Activated CD4-positive, alpha-beta T cell treated with anti-CD3 and anti-CD28 coated beads, Interleukin-2, amount 10 ng/mL, durations not matched to agents 7 days and 5 days (primary cell): ENCODE measurements at places on chromosomes 1 and 21. TPM values are rescaled to one million over a fixed set of nuclear protein-coding genes. Genes with fewer than 3 reads are reported as not detected.

FLVCR1 gene
- total RNA-seq: 16.7 TPM

NID1 gene
- total RNA-seq: 0.08 TPM

MLLT11 gene
- total RNA-seq: 3.6 TPM

IL19 gene
- total RNA-seq: not detected

LDLRAD1 gene
- total RNA-seq: not detected

MSH4 gene
- total RNA-seq: 0.46 TPM

PLD5 gene
- total RNA-seq: not detected

OR2L13 gene
- total RNA-seq: not detected

DSCAM gene
- not detected for total RNA-seq

TINAGL1 gene
- not detected for total RNA-seq

CFAP45 gene
- total RNA-seq: 0.25 TPM

C1orf141 gene
- not detected for total RNA-seq

GRCh38 chr1:9349331-9349851 is 56.7 kb downstream of the SPSB1 start:
- DNase-seq: no peak
- no peak overlapping the region for H3K4me3 ChIP-seq
- no peaks in the 10 kb centered on the region for H3K27me3 ChIP-seq
- H3K27ac ChIP-seq: no peak overlapping the region
- H3K4me1 ChIP-seq: no peaks in the 10 kb centered on the region

DNA sequence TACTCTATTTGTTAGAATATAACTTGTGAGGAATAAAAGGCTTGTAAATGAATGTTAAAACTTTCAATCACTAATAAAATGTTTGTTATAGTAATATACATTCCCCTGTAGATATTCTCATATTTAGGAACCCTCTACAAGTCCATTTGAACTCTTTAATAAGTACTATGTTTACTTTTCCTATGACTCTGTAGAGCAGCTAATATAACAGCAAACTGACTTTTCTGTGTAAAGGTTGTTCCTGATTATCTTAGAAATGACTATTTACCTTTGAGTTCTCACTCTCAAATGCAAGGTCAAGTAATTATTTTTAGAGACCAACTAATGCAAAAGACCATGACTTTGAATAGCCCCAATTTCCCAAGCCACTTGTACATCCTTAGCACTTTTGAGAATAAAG is 130.3 kb downstream of the C1orf21 start:
- no peak for DNase-seq
- no peak overlapping the region for H3K27ac ChIP-seq
- no peak overlapping the region for H3K4me3 ChIP-seq
- no peaks in the 10 kb centered on the region for H3K4me1 ChIP-seq

- peaks cover 4% of the 10 kb centered on the region for H3K4me1 ChIP-seq
- DNase-seq: no peak
- H3K27ac ChIP-seq: no peak overlapping the region
- H3K36me3 ChIP-seq: no peaks in the 10 kb centered on the region
- H3K27me3 ChIP-seq: no peaks in the 10 kb centered on the region
Measured at GRCh38 chr1:9161963-9162362, 33.1 kb upstream of the GPR157 start.

- H3K36me3 ChIP-seq: no peaks in the 10 kb centered on the region
- peaks cover 11% of the 10 kb centered on the region for H3K4me1 ChIP-seq
- H3K27ac ChIP-seq: peak overlapping the region; percentile 3
- no peak for DNase-seq
Measured at GRCh38 chr1:204130981-204131892, 20.6 kb downstream of the ETNK2 start.

GRCh38 chr1:242690849-242691609 is 166.5 kb upstream of the PLD5 start:
- H3K4me3 ChIP-seq: no peak overlapping the region
- no peaks in the 10 kb centered on the region for H3K36me3 ChIP-seq
- no peaks in the 10 kb centered on the region for H3K4me1 ChIP-seq
- H3K27me3 ChIP-seq: no peaks in the 10 kb centered on the region
- DNase-seq: no peak
- no peak overlapping the region for H3K27ac ChIP-seq

DNA sequence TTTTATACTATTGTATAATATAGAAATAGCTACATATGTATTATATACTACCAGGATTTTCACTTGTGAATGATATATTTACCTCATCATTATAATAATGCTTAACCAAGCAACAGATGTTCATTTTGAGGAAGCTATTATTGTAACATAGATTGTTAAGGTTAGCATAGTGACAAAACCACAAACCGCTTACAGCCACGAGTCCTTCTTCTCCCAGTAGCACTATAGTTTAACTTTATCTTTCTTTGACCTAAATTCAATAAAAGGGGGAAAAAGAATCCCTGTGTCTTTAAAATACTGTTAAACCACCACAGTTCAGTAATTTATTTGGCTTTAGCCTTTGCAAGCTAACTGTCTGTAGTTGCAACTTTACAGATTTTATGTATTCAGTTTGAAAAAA is 1039.4 kb upstream of the B3GALT2 start:
- peaks cover 11% of the 10 kb centered on the region for H3K4me1 ChIP-seq
- no peaks in the 10 kb centered on the region for H3K36me3 ChIP-seq
- H3K27me3 ChIP-seq: no peaks in the 10 kb centered on the region
- H3K27ac ChIP-seq: no peak overlapping the region

- no peak for DNase-seq
- no peak overlapping the region for H3K4me3 ChIP-seq
Measured at GRCh38 chr1:231058416-231059109, 18.5 kb upstream of the FAM89A start.

DNA sequence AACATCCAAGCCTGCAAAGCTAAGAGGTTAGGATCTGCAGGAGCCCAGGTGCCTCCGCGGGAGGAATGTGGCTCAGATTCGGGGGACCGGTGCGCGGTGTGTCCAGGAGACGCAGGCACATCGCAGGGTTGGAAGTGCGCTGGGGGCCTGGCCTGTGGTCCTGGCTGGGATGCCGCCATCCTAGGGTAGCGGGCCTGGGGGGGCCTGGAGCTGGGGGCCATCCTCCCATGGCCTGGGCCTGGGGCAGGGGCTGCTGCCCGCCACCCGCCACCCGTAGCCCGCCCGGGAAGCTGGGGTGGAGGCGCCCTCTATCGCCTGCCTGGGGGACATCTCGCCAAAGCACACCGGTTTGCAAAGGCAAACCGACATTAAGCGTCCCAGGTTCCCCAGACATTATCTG is 170.6 kb upstream of the ARHGEF16 start:
- H3K4me3 ChIP-seq: no peak overlapping the region
- DNase-seq: peak; percentile 21
- H3K27ac ChIP-seq: no peak overlapping the region

GRCh38 chr1:229949500-229949899 is 117.5 kb upstream of the GALNT2 start:
- no peaks in the 10 kb centered on the region for H3K36me3 ChIP-seq
- no peak overlapping the region for H3K27ac ChIP-seq
- peaks cover 6% of the 10 kb centered on the region for H3K27me3 ChIP-seq
- peaks cover 16% of the 10 kb centered on the region for H3K4me1 ChIP-seq
- H3K4me3 ChIP-seq: no peak overlapping the region

- DNase-seq: no peak
- H3K36me3 ChIP-seq: peaks cover 9% of the 10 kb centered on the region
- H3K27me3 ChIP-seq: no peaks in the 10 kb centered on the region
- no peak overlapping the region for H3K4me3 ChIP-seq
Measured at GRCh38 chr1:193606035-193606434, 419.6 kb upstream of the B3GALT2 start.

DNA sequence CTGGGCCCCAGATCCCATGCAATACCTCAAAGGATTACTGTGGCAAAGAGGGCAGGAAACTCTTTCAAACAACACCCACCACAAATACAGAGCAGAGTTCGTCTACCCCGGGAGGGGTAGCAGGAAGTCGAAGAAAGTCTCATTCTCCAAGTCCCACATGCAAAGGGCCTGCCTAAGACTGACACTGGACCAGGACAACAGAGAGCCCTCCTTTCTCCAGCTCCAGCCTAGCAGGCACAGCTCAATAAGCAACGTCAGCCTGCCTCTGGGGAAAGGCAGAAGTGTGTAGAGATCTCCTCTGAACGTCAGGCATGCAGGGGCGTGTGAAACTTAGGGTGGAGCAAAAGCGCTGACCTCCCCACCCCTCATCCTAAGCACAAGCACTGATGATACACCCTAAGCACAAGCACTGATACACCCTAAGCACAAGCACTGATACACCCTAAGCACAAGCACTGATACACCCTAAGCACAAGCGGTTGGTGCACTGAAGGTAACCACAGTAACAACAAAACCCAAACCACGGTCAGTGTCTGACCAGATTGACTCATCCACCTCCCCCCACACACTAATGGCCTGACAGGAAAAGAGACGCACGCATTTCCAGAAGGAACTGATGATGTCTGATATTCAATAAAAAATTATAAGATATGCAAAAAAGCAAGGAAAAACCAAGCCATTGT is 1.3 kb downstream of the KRTAP12-3 start:
- peak; percentile 26 for DNase-seq
- H3K27ac ChIP-seq: peak overlapping the region; percentile 99
- H3K27me3 ChIP-seq: peaks cover 8% of the 10 kb centered on the region
- H3K36me3 ChIP-seq: peaks cover 58% of the 10 kb centered on the region
- H3K4me3 ChIP-seq: no peak overlapping the region

DNA sequence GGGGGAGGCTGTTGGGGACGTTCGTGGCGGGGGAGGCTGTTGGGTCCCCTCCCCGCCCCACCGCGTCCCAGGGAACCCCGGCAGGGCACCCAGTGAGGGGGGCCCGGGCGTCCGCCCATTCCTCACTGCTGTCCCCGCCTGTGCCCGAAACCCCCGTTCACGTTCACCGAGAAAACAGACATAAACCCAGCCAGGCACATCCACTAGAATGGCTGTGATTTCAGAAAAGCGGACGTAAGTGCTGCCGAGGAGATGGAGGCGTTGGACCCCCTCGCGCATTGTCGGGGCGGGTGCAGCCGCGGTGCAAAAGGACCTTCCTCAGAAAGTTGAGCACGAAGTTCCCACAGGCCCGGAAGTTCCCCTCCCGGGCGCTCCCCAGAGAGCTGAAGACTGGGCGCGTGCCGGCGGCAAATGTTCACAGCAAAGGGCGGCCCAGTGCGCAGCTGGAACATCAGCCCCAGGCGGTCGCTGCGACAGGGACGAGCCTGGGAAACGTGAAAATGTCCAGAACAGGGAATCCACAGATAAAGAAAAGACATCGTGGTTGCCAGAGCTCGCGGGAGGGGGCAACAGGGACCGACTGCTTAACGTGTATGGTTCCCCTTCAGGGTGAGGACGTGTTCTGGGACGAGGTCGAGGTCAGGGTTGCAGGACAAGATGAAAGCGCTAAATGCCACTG is 18.5 kb upstream of the SAMD11 start:
- no peaks in the 10 kb centered on the region for H3K36me3 ChIP-seq
- peaks cover 31% of the 10 kb centered on the region for H3K27me3 ChIP-seq

- H3K4me1 ChIP-seq: peaks cover 26% of the 10 kb centered on the region
- peak overlapping the region; percentile 47 for H3K4me3 ChIP-seq
- peaks cover 4% of the 10 kb centered on the region for H3K36me3 ChIP-seq
- DNase-seq: peak; percentile 46
- no peaks in the 10 kb centered on the region for H3K27me3 ChIP-seq
- H3K27ac ChIP-seq: peak overlapping the region; percentile 72
Measured at GRCh38 chr1:193183019-193183627, 3.3 kb downstream of the B3GALT2 start.

GRCh38 chr1:245717611-245718010 is 562.8 kb downstream of the KIF26B start:
- H3K4me1 ChIP-seq: no peaks in the 10 kb centered on the region
- no peak overlapping the region for H3K4me3 ChIP-seq
- no peaks in the 10 kb centered on the region for H3K27me3 ChIP-seq
- H3K27ac ChIP-seq: no peak overlapping the region
- no peak for DNase-seq

GRCh38 chr1:165395478-165395877 is 39.0 kb upstream of the LMX1A start:
- H3K27ac ChIP-seq: no peak overlapping the region
- no peaks in the 10 kb centered on the region for H3K36me3 ChIP-seq
- peaks cover 35% of the 10 kb centered on the region for H3K4me1 ChIP-seq
- peaks cover 82% of the 10 kb centered on the region for H3K27me3 ChIP-seq
- H3K4me3 ChIP-seq: no peak overlapping the region
- no peak for DNase-seq

- no peak for DNase-seq
- H3K27me3 ChIP-seq: no peaks in the 10 kb centered on the region
- H3K27ac ChIP-seq: no peak overlapping the region
Measured at GRCh38 chr1:39177706-39178105, 26.8 kb upstream of the MACF1 start.

- H3K4me3 ChIP-seq: peak overlapping the region; percentile 93
- DNase-seq: no peak
- H3K27me3 ChIP-seq: no peaks in the 10 kb centered on the region
- H3K36me3 ChIP-seq: peaks cover 18% of the 10 kb centered on the region
Measured at GRCh38 chr1:54408147-54409066, 2.2 kb upstream of the SSBP3 start.

- H3K4me3 ChIP-seq: no peak overlapping the region
- H3K27ac ChIP-seq: no peak overlapping the region
- no peaks in the 10 kb centered on the region for H3K36me3 ChIP-seq
- DNase-seq: no peak
- peaks cover 71% of the 10 kb centered on the region for H3K27me3 ChIP-seq
- H3K4me1 ChIP-seq: peaks cover 28% of the 10 kb centered on the region
Measured at GRCh38 chr1:202631076-202631923, 79.0 kb downstream of the SYT2 start.

DNA sequence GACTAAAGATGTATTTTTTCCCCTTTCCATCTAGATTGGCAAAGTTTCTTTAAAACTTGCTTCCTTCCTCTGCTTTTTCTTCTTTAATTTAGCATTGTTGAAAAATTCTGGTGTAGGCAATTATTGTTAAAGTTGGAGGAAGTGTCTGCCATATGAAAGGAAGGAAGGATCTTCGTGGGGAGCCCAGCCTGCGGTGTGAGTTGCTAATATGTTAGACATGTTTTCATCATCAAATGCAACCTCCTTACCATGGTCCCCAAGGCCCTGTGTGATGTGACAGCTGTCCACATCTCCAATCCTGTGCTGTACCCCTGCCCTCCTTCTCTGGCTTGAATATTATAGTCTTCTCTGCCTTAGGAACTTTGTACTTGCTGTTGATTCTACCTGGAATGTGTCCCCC is 81.0 kb upstream of the ZBTB18 start:
- no peak for DNase-seq
- peaks cover 4% of the 10 kb centered on the region for H3K27me3 ChIP-seq
- no peaks in the 10 kb centered on the region for H3K4me1 ChIP-seq
- no peaks in the 10 kb centered on the region for H3K36me3 ChIP-seq
- no peak overlapping the region for H3K4me3 ChIP-seq
- no peak overlapping the region for H3K27ac ChIP-seq
